NCI-H526 (cell line): ENCODE measurements at places on chromosomes 4 and X.
A peak's percentile ranks its signal among the peaks of the same experiment; 100 is the strongest.

GRCh38 chr4:108244606-108245005, 75.9 kb upstream of the LEF1 start:
- DNase-seq = no peak

- no peak for DNase-seq
Measured at GRCh38 chr4:2888886-2889285, 45.2 kb downstream of the ADD1 start.

DNA sequence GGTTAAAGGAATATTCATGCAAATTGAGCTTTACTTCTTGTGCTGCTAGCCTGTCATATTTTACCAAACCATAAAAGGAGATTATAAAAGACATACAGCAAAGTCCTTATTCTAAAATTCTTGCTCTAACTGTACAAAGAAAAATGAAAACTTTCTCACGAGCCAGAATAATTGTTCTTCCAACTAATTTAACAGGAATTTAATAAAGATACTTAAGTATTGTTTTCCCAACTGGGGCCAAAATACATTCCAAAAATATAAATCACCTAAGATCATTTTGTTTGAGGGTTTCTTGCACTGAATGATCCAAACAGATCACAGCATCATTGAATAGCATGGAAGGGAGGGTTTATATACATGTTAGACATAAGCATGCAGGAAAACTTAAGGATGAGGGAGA, 127.1 kb upstream of the PCDH18 start:
- no peak for DNase-seq

DNA sequence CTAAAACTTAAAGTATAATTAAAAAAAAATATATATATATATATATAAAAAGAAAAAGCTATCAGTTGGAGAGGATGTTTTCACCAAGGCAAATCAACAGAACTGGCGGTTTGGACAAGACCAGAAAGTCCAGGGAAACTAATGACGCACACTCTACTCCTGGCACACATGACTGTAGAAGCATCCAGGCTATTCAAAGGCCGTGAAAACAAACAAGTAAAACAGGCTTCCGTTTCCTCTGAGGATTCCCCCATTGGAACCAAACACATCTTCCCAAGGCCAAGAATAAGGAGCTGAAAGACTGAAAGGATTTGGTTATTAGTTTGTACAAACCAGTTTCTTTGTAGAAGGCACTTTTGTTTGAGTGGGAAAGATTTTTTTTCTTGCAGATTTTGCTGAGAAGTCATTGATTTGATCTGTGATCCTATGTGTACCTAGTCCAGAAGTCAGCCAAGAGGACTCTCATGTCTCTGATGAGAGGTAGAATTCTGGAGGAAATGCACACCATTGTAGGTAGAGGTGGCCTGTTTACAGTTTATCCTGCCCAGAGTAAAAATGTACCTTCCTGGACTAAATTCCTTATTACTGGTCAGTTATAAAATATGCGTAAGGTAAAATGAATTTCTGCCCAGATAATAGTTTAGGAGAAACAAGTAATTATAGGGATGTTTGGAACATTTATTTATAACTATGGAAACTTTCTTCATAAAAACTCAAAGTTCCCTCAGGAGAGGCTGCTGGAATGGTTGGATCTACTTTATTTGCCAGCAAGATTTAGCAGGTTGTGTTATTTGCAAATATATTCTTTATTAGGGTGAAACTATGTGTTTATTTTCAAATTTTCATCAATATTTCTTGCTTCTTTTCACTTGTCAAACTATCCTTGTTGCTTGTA, 66.5 kb downstream of the DMP1 start:
- no peak for DNase-seq

- peak; percentile 41 for DNase-seq
Measured at GRCh38 chr4:153154007-153154975, 50.0 kb upstream of the TRIM2 start.

DNA sequence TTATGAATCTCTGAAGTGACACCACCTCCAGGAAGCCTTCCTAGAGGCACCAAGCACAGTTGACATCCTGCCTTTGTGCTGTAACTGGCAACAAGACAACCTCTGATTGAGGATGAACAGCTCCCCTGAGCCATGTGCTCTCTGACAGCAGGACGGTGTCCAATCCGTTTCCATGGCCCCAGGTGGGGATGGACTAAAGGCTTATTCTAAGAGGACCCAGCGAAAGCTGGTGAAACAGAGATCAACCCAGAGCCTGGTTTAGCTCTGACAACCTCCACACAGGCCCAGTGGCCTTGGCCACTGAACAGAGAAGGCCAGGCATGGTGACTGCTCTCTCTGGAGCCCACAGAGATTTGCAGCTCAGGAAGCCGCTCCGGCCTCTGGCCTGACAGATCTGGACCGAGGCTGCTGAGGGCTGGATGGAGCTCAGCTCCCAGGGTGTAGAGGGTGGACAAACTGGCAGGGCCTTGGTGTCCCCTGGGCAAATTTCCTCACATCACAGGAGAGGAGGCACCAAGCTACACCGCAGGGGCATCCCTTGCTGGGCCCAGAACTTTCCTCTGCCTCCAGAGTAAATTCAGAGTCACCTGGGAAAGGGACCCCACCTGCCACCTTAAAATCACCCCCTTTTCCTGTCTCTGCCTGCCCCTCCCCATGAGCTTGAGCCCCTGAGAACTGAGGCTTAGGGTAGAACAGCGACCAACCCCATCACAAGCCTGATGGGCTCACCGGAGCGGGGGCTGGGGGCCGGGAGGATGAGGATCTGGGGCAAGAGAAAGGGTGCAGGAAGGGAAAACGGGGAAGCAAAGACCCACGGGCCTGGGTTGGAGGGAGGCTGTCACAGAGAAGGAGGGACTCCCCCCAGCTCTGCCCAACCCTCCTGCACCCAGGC, 40.2 kb downstream of the HMX1 start:
- DNase-seq = no peak

- DNase-seq = no peak
Measured at GRCh38 chr4:98656443-98656842, 2.0 kb downstream of the TSPAN5 start.

DNA sequence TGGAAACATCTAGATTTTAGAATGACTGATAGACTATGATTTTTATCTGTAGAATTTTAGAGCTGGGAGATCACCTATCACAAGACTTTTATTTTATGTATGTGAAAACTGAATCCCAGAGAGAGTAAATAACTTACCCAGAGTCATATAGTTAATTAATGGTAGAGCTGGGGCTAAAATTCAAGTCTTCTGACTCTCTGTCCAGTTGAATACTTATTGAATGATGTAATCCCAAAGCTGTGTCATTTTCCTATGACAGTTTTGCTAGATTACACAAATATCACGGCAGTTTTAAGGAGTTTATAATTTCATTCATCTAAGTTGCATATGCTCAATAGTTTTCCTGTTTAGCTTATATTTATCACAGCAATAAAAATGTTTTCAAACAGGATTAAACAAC, 6.7 kb downstream of the NRK start:
- no peak for DNase-seq

DNA sequence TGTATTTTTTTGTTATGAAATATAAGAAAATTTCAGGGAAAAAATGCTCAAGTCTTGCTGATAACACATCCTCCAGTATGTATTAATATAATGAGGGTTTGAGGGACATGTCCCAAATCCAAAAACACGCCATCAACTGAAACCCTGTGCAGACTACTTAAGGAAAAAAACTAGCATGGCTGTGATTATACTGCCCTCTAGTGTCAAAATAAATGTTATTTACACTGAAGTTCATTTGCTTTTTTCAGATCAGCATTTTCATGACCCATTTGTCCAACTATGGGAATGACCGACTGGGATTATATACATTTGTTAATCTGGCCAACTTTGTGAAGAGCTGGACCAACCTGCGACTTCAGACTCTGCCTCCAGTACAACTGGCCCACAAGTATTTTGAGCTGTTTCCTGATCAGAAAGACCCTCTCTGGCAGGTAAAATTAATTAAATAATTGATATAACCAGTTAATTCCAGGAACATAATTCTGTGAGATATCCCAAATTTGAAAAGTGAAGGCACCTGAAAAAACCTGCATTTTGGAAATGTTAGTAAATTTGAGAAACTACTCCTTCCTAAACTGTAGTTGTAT, 128.5 kb downstream of the PRSS12 start:
- peak; percentile 70 for DNase-seq

DNA sequence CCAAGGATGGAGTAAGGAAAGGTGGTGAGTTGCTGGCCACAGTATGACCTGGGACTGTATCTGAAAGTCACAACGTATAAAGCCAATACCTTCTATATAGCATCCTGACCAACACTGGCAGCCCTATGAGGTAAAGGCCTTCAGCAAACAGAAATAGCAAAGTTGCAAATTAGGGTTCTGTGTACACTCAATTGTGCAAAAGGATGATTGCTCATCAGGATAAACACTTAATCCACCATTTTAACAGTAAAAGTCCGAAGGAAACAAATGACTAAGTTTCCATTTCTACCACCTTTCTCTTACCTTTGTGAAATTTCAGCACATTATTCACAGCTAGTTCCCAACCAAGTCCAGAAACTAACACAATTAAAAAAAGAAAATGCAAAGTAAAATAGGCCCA, 1.4 kb upstream of the FNIP2 start:
- DNase-seq = peak; percentile 56

- DNase-seq = no peak
Measured at GRCh38 chr4:40228497-40229365, 31.9 kb downstream of the RHOH start.

GRCh38 chr4:80423553-80424224, 88.2 kb downstream of the CFAP299 start:
- peak; percentile 13 for DNase-seq

GRCh38 chr4:103405415-103405814, 207.3 kb upstream of the CENPE start:
- DNase-seq = no peak

GRCh38 chr4:95142932-95143331, 385.2 kb downstream of the BMPR1B start:
- DNase-seq = peak; percentile 13

GRCh38 chr4:113077575-113077974, 28.1 kb downstream of the ANK2 start:
- DNase-seq = no peak

- no peak for DNase-seq
Measured at GRCh38 chr4:34678431-34678830, 1565.9 kb downstream of the ARAP2 start.

DNA sequence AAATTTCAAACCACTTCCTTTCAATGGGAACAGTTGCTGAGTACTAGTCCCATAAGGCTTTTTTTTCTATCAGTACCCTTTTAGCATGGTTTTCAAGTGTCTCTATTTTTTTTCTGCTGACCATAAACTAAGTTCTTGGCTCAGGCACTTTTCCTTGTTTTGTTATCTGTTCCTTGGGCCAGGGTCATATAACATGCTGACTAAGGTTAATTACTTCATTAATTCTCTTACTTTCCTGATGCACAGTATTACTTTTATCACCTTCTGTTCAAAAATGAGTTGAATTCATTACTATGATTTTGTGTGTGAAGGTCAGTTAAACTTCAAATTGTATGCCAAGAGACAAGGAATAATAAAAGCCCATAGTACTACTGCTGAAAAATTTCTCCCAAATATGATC, 19.7 kb upstream of the BTC start:
- DNase-seq = no peak

DNA sequence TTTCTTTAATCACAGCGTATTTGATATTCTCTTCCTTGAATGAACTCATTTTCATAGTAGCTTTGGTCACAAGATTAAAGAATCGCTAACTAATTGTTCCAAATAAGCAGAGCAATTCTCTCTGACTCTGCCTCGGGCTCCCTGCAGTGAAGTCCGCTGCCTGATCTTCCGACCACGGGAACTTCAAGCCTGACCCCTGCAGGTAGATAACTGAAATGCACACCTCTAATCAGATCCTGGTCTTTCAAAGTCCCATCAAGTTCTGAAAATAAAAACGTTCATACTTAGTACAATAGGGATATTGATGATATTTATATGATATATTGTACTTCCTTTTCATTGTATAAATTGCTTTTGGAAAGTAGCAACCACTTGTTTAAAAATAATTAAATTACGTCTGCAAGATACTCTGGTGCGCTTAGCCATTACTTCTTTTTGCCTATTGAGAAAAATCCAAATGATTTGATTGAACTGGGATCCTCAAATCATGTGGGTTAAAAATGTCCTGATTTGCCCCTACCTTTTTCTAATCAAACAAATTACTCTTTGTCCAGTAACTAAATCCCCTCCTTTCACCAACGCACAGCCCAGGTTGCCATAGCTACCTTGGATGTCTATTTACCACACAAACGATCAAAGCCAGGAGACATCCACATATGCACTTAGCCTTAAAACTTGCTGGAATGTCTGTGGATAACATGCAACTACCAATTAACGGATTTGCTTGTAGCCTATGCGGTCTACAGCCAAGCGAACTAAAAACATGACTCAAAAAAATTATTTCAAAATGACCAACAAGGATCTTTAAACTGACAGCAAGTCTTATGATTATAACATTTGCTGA, 4.2 kb downstream of the MID1 start:
- peak; percentile 81 for DNase-seq

GRCh38 chrX:16125520-16126149, 2.3 kb downstream of the GRPR start:
- DNase-seq = no peak

- DNase-seq = no peak
Measured at GRCh38 chr4:148565801-148566200, 123.6 kb upstream of the NR3C2 start.

GRCh38 chr4:173005912-173006633, 162.5 kb upstream of the GALNT7 start:
- no peak for DNase-seq

DNA sequence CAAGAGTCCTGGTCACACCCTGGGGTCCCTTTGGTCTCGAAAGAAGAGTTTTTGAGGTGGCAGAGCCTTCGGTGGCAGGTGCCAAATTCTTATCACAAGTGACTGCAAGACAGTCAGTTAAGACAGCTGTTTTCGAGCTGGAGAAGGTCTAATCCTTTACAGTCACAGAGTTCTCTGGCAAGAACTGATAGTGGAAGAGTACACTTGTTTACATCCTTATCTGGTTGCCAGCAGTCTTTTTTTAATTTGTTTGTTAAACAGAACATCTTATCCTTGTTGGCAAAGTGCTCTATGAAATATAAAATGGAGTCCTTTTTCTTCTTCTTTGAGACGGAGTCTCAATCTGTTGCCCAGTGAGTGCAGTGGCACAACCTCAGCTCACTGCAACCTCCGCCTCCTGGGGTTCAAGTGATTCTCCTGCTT, 50.4 kb upstream of the ELOVL6 start:
- no peak for DNase-seq

- no peak for DNase-seq
Measured at GRCh38 chr4:84722720-84723119, 139.8 kb downstream of the CDS1 start.

GRCh38 chrX:10441464-10441863, 178.9 kb downstream of the MID1 start:
- DNase-seq = no peak

- no peak for DNase-seq
Measured at GRCh38 chr4:180156684-180157083, 2086.5 kb upstream of the TENM3 start.

DNA sequence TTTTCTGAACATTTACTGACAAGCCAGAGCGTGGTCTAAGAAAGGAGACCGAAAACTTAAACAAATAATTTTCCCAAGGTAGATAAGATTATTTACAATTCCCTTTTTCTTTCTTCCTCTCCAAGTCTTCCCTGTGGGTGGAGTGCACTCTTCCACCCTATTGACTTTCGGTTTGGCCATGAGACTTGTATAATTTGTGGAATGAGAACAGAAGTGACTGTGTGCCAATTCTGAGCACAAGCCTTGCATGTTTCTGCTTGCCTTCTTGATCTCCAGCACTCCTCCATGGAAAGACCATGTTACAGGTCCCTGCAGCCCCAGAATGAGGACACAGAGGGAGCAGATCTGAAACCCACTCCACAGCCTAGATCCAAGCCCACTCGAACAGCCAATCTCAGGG, 150.0 kb upstream of the HPGD start:
- DNase-seq = no peak

- DNase-seq = no peak
Measured at GRCh38 chr4:123987408-123987807, 590.8 kb downstream of the SPRY1 start.
